ENCODE measurements at places on chromosomes 13 and 19.
A peak's percentile ranks its signal among the peaks of the same experiment; 100 is the strongest.

- no peak for DNase-seq
Observed at GRCh38 chr13:46495066-46495465, 57.9 kb upstream of the LRCH1 start.

DNA sequence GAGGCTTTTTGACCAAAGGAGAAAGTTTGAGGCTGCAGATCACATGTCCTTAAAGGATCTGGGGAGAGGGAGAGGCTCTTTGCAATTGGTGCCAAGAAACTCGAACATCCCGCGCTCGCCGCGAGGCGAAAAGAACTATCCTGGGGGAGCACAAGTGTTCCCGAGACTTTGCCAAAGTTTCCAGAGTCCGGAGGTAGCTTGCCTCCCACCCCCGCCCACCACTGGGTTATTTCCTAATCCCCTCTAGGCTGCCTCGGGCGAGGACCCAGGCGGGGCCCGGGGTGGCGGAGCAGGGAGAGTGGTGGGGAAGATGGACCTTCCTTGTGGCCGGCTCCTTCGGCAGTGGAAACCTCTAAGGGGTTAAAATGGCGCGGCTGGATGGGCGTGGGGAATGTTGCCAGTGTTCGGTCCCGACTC, 114.5 kb downstream of the KCNRG start:
- DNase-seq = no peak

- no peak for DNase-seq
Observed at GRCh38 chr19:4077007-4077374, 10.3 kb upstream of the ZBTB7A start.

DNA sequence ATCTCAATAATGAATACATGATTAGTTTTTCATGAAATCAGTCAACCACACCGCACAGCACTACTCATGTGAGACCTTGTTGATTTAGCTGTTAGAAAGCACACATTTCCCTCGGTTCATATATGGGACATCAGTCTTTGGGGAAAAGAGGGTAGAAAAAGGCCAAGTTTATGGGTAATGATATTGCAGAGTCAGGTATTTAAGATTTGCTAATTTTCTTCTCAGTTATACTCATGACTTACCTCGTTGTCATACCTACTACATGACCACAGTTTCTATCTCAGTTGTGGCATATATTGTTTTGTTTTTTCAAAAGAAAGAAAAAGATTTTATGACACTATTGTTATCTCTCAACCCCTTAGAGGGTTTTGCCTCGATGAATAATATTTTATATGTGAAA, 165.6 kb downstream of the POU4F1 start:
- DNase-seq = no peak

DNA sequence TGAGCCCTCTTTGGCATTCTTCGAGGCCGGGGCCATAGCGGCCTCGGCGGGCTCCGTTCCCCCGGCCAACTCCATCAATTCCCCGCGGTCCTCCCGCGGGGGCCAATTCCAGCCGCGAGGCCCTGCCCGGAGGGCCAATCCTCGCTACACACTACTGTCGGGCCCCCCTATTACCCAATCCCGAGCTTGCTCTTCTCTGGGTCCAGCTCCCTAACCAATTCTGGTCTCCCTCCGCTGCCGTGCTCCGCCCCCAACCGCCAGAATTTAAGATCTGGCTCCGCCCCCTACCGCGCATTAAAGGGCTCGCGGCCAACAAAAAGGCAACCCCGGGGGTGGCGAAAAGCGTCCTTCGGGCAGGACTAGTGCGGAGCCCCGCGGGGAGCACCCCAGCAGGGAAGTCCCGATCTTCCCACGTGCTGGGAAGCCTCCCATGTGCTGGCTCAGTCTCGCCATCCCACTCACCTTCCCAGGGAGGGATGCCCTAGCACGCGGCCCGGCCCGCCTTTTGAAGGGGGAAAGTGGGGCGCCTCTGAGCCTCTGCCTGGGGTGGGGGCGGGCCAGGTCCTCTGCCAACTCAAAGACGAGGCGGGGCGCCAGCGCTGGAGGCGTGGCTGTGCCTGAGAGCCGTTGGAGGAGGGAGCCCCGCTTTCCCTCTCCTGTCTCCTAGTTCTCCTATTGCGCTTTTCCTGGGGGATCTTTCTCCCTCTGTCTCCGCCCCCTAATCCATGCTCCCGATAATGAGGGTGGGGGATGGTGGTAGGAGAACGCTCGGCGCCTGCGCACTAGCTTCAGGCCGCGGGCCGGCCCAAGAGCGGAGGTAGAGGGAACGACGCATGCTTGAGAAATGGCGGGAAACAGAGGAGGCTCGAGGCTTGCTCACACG, 3.5 kb downstream of the LIPE start:
- peak; percentile 44 for DNase-seq

DNA sequence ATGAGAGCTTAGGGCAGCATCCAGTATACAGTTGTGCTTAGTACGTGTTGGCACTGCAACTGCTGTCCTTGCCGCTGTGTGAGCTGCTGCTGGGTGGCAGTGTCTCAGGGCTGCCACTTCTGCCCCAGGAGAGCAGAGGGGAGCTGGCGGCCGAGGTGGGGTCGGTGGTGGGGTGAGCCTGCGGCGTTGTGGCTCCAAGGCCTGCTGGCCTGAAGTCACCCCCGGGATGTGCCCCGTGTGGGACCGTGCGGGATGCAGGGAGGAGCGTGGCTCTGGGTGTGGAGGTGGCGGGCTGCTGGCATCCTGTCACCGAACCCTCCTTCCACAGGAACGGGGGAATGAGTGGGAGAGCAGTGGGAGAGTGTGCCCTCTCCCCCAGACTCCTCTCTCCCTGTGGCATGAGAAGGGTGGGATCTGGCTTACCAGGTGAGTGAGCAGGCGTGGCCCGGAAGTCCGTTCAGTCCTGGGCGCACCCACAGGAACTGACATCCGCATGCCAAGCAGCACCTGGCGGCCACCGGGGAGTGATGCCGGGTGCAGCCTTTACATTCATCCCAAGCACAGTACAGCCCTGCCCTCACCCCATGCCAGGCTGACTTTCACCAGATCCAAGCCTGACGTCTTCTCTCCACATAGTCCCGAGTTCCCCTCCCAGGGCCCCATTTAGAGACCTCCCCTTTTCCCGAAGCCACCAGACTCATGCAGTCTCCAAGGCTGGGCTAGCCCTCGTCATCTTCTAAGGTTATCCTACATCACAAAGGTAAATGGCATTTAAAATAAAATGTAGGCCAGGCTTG, 26.6 kb downstream of the MCF2L start:
- DNase-seq = peak; percentile 56

- no peak for DNase-seq
Observed at GRCh38 chr13:95479731-95480130, 72.8 kb upstream of the CLDN10 start.

DNA sequence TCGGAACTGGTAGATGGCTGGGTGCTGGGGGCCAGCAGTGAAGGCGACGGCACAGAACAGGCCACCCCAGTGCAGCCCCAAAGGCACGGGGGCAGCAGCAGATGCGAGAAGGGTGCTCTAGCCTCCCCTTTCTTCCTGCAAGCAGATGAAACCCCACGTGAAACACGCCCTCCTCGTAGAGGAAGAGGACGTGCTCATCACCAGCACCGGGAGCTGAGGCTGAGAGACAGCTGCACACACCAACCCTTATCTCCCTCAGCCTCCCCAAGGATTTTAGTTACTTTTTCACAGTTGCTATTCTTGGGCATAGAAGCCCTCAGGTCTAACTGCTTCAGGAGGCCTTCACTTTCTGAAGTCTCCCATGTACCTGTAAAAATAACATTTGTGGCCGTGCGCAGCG, 11.9 kb downstream of the ZNF787 start:
- DNase-seq = no peak

- no peak for DNase-seq
Observed at GRCh38 chr19:15584095-15584494, 30.9 kb upstream of the CYP4F8 start.

- DNase-seq = no peak
Observed at GRCh38 chr13:113110048-113110851, 4.7 kb downstream of the F7 start.

DNA sequence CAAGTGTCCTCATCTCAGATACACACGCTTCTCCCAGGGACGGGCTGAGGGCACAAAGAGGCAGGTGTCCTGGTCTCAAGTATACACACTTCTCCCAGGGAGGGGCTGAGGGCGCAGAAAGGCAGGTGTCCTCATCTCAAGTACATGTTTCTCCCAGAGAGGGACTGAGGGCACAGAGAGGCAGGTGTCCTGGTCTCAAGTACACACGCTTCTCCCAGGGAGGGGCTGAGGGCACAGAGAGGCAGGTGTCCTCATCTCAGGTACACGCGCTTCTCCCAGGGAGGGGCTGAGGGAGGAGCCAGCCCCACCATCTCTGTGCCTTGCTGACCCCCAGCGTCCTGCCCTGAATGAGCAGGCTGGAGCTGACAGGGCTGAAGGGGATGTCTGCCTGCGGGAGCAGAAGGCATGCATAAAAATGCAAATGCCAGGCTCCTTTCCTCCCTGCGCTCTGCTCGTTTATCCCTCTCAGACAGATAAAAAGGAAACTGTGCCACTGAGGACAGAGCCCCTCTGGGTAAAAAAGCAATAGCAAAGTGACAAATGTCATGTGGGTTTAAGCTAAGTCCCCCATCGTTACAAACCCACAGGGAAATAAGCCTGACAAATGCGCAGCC, 96.1 kb upstream of the UQCRFS1 start:
- peak; percentile 74 for DNase-seq

DNA sequence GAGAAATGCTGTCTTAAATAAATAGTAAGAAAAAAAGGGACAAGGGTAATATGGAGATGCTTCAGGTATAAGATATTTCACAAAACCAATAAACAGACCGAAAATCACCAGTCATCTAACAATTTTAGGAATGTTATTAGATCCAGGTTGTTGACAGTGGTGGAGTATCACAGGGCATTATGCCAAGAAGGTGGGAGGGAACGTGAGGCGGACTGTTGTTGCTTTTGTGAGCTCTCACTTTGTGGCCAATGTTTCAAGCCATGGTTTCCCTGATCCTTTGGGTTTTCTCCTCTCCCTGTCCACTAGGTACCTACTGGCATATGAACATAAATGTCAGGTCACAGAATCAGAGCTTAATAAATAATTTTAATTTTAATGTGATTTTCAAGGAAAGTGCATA, 790.3 kb upstream of the SLITRK1 start:
- DNase-seq = no peak

DNA sequence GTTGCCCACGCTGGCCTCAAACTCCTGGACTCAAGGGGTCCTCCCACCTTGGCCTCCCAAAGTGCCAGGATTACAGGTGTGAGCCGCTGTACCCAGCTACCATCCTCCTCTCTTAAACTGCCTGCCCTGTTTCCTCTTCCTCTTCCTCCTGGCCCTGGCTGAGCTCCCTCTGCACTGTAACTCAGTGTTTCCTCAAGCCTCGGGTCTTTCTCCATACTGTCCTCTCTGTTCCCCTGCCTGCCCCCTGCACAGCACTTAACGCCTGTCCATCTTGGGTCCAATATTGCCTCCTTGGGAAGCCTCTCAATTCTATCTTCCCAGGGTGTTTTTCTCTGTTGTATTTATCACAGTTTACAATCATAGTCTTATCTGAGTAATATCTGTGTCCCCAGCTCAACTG, 6.1 kb downstream of the LIPE start:
- DNase-seq = no peak

DNA sequence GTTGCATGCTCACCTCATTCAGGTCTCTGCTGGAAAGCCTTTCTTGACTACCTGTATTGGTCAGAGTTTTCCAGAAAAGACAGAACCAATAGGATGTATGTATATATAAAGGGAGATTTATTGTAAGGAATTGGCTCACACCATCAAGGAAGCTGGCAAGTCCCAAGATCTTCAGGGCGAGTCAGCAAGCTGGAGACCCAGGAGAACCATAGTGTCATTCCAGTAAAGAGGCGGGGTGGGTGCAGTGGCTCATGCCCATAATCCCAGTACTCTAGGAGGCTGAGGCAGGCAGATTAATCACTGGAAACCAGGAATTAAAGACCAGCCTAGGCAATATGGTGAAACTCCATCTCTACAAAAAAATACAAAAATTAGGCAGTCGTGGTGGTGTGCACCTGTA, 30.4 kb upstream of the FARP1 start:
- DNase-seq = no peak

- no peak for DNase-seq
Observed at GRCh38 chr19:48329167-48329891, 4.0 kb downstream of the EMP3 start.

GRCh38 chr13:22050951-22051563, 380.2 kb downstream of the FGF9 start:
- DNase-seq = no peak

DNA sequence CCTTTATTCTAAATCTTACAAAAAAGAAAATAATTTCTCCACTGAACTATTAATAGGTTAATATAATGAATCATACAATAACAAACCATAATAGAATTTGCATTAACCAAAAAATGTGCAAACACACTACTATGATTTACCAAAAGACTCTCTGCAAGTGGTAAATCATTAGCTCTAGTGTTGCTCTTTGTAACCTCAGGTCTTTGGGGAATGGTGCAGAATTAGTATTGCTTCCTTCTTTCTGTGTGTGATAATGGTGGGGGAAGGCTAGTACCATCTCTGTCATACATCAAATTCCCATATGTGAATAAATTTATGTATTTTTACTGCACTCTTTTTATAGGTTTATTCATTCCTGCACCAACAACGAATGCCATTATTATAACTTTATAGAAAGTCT, 105.1 kb downstream of the COG6 start:
- DNase-seq = no peak

DNA sequence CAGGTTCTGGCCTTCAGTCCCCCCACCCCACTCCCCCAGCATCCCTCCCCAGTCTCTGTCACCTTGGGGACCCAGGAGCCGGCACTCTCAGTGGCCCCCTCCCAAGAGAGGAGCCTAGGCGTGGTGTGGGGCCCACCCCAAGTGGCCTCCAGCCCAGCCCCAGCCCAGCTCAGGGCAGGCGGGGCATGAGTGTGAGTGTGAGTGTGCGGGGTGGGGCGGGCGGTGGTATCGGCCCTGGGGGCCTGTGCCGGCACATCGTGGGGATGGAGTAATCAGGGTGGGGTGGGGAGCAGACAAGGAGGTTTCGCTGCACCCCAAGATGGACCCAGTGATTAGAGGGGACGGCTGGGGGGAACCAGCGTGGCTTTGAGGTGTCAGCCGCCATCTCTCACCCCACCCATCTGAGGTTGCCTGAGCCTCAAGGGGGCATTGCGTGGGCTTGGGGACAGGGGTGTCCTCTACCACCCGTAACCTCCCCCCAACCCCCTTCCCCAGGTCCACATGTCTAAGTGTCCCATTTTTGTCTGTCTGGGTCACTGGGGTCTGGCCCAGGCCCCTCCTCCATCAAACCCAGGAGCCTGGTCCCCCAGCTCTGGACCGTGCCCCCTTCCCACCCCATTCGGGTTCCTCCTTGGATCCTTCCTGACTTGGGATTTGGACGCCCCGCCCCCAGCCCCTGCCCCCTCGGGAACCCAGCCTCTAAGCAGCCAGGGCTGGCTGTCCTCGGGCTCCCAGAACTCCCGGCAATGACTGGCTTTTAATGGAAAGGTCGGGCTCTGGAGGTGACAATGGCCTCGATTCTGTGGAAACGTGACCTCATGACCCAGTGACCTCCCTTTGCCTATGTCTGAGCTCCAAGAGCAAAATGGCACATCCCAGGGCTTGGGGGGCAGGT, 6.9 kb upstream of the SULT2B1 start:
- DNase-seq = no peak

DNA sequence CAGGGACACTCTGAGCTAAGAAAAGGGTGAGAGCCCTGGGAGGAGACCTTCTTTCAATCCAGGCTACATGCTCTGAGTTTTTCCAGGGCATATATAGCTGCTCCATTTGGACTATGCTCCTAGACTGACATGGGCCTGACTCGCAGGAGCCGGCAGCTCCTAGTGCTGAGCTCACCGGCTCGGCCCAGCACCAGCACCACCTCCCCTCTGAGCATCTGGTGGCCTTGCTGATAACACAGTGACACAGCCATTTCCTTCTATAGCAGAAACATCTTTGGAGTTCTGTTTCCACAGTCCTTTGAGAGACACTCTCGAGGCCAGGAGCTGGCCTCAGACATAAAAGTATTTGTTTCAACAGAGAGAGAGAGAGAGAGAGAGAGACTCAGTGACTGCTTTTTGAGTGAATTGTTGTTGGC, 184.9 kb downstream of the TM9SF2 start:
- DNase-seq = no peak

Measured in NCI-H2107 (cell line).